ENCODE measurements at places on chromosomes 16 and 17. TPM values are rescaled to one million over a fixed set of nuclear protein-coding genes. Genes with fewer than 3 reads are reported as not detected.
A peak's percentile ranks its signal among the peaks of the same experiment; 100 is the strongest.

The CCL8 gene
- 4.5 TPM for total RNA-seq

GRCh38 chr16:84853534-84853933 lies 33.7 kb downstream of the CRISPLD2 start:
- no peak for DNase-seq
- no peaks in the 10 kb centered on the region for H3K36me3 ChIP-seq
- no peak overlapping the region for H3K27ac ChIP-seq
- H3K4me1 ChIP-seq, result no peaks in the 10 kb centered on the region
- H3K4me3 ChIP-seq, result no peak overlapping the region

GRCh38 chr17:29949696-29950095 lies 8.3 kb downstream of the EFCAB5 start:
- no peaks in the 10 kb centered on the region for H3K36me3 ChIP-seq
- H3K4me3 ChIP-seq, result no peak overlapping the region
- no peaks in the 10 kb centered on the region for H3K4me1 ChIP-seq
- no peak for DNase-seq
- no peak overlapping the region for H3K27ac ChIP-seq

The KRTAP4-3 gene
- not detected for total RNA-seq

DNA sequence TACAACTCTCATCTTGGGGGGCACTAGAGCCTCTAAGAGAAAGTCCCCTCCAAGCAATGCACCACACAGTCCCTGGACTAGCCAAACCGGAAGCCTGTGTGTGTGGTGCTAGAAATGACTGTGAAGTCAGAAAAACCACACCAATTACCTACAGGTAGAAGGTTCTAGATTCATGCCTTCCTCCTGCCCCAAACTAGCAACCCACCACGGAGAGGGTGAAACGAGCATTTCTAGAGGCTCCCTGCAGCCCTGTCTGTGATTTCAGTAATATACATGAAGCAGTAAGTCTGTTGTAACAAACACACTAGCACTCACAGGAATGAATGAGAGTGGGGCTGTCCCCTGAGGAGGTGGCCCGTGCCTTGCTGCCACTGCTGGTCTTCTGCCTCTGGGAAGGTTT lies 13.6 kb downstream of the ZFHX3 start:
- no peak overlapping the region for H3K27ac ChIP-seq
- no peaks in the 10 kb centered on the region for H3K27me3 ChIP-seq
- H3K4me3 ChIP-seq, result no peak overlapping the region
- no peaks in the 10 kb centered on the region for H3K4me1 ChIP-seq
- DNase-seq, result no peak
- H3K36me3 ChIP-seq, result no peaks in the 10 kb centered on the region

- no peak overlapping the region for H3K27ac ChIP-seq
- no peaks in the 10 kb centered on the region for H3K4me1 ChIP-seq
- H3K27me3 ChIP-seq, result no peaks in the 10 kb centered on the region
- no peak overlapping the region for H3K4me3 ChIP-seq
- no peak for DNase-seq
Observed at GRCh38 chr16:56530872-56531271, 11.0 kb upstream of the BBS2 start.

GRCh38 chr16:72938795-72939164 lies 109.1 kb downstream of the ZFHX3 start:
- H3K4me3 ChIP-seq, result no peak overlapping the region
- H3K27me3 ChIP-seq, result no peaks in the 10 kb centered on the region
- H3K36me3 ChIP-seq, result no peaks in the 10 kb centered on the region
- peak overlapping the region; percentile 47 for H3K27ac ChIP-seq
- H3K4me1 ChIP-seq, result peaks cover 10% of the 10 kb centered on the region
